GM12878 (cell line): ENCODE measurements at places on chromosomes 11 and 22. TPM values are rescaled to one million over a fixed set of nuclear protein-coding genes. Genes with fewer than 3 reads are reported as not detected.

KDM4D gene
- total RNA-seq: 1.4 and 1.5 TPM in 2 replicates

MS4A15 gene
- 0.46 and 0.56 TPM in 2 replicates for total RNA-seq

SULT4A1 gene
- not detected in 2 replicates for total RNA-seq

ZBTB16 gene
- 0.13 and 0.38 TPM in 2 replicates for total RNA-seq

NCAPD3 gene
- total RNA-seq: 54.6 and 56.6 TPM in 2 replicates

MYH9 gene
- 497 and 525 TPM in 2 replicates for total RNA-seq

DNA sequence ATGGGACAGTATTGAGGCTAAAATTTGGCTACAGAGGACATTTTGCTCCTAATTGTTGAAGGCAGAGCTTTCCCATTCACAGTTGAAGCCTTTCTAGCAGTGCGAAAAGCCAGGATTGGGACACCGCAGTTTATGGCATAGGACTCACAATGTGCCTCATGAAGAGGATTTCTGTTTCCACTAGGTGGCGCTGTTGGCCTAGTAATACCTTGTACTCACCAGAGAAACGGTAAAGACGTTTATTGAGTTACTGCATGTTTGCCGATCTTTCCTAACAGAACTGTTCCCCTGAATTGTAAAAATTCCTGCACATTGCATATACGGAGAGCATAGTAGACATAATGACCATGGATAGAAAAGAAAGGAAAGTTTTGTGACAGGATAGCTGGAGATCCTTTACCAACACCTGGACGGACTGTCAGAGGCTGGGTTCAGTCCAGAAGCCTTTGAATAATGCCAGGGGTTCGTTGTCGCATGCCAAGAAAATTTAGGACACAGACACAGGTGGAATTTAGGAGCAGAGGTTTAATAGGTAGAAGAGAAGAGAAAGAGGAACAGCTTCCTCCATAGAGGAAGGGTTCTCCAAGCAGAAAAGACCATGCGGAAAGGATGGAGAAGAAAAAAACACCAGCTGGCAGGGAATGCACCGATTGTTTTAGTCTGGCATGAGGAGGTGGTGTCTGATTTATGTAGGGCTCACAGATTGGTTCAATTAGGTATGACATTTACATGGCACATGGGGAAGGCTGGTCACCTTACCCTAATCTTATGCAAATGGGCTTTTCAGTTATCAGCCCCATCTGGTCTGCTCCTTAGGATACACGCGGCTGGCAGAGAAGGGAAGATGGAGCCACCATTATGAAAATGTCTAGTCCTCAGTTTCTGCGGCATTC, 10.8 kb upstream of the OR51D1 start:
- H3K36me3 ChIP-seq: no peaks in the 10 kb centered on the region
- no peak overlapping the region for H3K27ac ChIP-seq
- DNase-seq: no peak
- H3K4me3 ChIP-seq: no peak overlapping the region
- H3K4me1 ChIP-seq: no peaks in the 10 kb centered on the region

DNA sequence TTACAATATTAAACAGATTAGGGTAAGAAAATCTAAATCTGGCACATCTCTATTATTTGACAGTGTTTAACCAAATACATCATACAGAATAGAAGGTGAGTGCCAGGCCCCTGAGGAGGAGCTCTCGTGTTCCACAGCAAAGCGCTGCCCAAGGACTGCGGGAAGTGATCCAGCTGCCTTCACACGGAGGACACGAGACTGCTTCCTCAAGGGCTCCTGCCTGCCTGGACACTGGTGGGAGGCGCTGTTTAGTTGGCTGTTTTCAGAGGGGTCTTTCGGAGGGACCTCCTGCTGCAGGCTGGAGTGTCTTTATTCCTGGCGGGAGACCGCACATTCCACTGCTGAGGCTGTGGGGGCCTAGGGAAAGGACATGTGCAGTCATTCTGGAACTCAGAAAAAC, 71.1 kb downstream of the NCAPD3 start:
- H3K27ac ChIP-seq: no peak overlapping the region
- no peak overlapping the region for H3K4me3 ChIP-seq
- DNase-seq: no peak
- H3K36me3 ChIP-seq: peaks cover 17% of the 10 kb centered on the region

GRCh38 chr22:24315367-24315966, 44.8 kb downstream of the SPECC1L start:
- no peak overlapping the region for H3K4me3 ChIP-seq
- H3K4me1 ChIP-seq: no peaks in the 10 kb centered on the region
- H3K27me3 ChIP-seq: no peaks in the 10 kb centered on the region

- peaks cover 44% of the 10 kb centered on the region for H3K4me1 ChIP-seq
- no peak overlapping the region for H3K27ac ChIP-seq
- H3K36me3 ChIP-seq: peaks cover 11% of the 10 kb centered on the region
- H3K27me3 ChIP-seq: no peaks in the 10 kb centered on the region
- H3K4me3 ChIP-seq: no peak overlapping the region
Measured at GRCh38 chr22:23216461-23217170, 36.3 kb downstream of the BCR start.

DNA sequence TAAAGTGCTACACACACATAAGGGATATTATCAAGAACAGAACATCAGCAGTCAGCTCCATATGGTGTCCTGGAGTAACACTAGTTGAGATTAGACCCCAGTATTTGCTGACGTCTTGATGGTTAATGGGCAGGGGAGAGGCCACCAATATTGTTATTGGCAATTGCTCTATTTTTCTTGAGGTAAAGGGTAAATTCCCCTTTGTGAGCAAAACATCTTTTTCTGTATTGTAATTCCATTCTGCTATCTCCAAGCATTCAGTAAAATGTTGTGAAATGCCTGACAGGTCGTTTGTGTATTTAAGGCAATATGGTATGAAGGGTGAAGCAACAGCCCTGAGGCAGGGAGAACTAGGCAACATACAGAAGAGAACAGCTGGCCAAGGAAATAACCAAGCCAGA, 21.9 kb downstream of the PC start:
- no peak for DNase-seq
- no peaks in the 10 kb centered on the region for H3K4me1 ChIP-seq
- no peak overlapping the region for H3K27ac ChIP-seq
- H3K27me3 ChIP-seq: peaks cover 7% of the 10 kb centered on the region

DNA sequence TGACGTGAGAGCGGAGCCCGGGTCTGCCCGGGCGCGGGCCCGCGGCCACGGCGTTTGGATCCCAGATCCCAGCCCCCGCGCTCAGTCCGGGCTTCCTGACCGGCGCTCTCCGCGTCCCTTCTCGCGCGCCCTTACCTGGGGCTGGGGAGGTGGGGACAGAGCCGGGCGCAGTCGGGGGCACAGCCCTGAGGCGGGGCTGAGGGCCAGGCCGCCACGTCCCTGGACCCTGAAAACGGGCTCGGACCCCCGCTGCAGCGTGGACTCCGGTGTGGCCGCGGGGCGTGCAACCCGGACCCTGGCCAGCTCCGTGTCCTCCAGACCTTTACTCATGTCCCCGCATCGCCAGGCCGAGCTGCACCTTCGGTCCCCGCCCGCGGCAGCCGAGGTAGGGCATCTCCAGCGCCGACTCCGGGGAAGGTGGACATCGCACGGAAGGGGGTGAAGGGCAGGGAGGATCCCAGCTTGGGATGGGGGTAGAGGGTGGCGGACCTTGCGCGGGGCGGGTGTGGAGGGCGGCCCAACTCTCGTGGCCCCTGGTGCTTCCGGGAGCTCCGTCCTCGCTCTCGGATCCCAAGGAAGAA, 9.9 kb upstream of the AIFM3 start:
- no peak for DNase-seq
- H3K27ac ChIP-seq: no peak overlapping the region
- peaks cover 5% of the 10 kb centered on the region; the same call in 1 of the 2 replicates for H3K4me1 ChIP-seq
- no peaks in the 10 kb centered on the region for H3K36me3 ChIP-seq
- peak overlapping the region; percentile 75 for H3K4me3 ChIP-seq

GRCh38 chr11:114322934-114323333, 26.7 kb downstream of the NNMT start:
- no peak overlapping the region for H3K27ac ChIP-seq
- H3K4me3 ChIP-seq: no peak overlapping the region
- no peaks in the 10 kb centered on the region for H3K4me1 ChIP-seq
- peaks cover 1% of the 10 kb centered on the region for H3K27me3 ChIP-seq
- no peak for DNase-seq

- peak overlapping the region; percentile 89 for H3K27ac ChIP-seq
- no peaks in the 10 kb centered on the region for H3K27me3 ChIP-seq
- H3K4me3 ChIP-seq: 0 out of 2 replicates have a peak overlapping the region, but pooled peaks have one; percentile 22
- H3K4me1 ChIP-seq: peaks cover 15% of the 10 kb centered on the region
- DNase-seq: peak; percentile 33
Measured at GRCh38 chr22:23696326-23696851, 5.6 kb downstream of the RGL4 start.

- H3K27ac ChIP-seq: peak overlapping the region; percentile 80
- peaks cover 33% of the 10 kb centered on the region for H3K36me3 ChIP-seq
- H3K4me3 ChIP-seq: peak overlapping the region; percentile 85
- no peaks in the 10 kb centered on the region for H3K27me3 ChIP-seq
- DNase-seq: no peak
Measured at GRCh38 chr11:65121447-65121864, 478 bp downstream of the FAU start.

DNA sequence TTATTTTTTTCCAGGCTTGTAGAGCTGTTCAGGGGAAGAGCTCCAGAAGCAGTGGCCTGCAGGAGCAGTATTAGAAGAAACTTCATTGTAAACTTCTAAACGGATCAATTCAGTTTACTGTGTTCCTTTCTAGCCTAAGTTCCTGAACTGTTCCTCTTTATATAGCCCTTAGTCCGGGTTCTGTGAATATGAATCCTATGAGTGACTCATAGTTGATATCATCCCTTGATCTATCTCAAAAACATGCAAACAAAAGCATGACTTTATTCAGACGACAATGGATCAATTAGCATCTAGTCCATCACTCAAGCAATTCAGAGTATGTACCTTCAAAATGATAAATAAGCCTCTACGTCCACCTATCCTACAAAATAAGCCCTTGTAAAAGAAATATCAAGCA, at the start of gene MMP12:
Gene MMP12, minus strand, starts transcription at position 131 of the 400 bp plus-strand sequence. Its CDS starts 45 bp downstream, at position 86.
- H3K4me3 ChIP-seq: no peak within 1 kb of the TSS
- no peaks in the 10 kb centered on the region for H3K36me3 ChIP-seq
- H3K27ac ChIP-seq: no peak within 1 kb of the TSS
- DNase-seq: no peak

DNA sequence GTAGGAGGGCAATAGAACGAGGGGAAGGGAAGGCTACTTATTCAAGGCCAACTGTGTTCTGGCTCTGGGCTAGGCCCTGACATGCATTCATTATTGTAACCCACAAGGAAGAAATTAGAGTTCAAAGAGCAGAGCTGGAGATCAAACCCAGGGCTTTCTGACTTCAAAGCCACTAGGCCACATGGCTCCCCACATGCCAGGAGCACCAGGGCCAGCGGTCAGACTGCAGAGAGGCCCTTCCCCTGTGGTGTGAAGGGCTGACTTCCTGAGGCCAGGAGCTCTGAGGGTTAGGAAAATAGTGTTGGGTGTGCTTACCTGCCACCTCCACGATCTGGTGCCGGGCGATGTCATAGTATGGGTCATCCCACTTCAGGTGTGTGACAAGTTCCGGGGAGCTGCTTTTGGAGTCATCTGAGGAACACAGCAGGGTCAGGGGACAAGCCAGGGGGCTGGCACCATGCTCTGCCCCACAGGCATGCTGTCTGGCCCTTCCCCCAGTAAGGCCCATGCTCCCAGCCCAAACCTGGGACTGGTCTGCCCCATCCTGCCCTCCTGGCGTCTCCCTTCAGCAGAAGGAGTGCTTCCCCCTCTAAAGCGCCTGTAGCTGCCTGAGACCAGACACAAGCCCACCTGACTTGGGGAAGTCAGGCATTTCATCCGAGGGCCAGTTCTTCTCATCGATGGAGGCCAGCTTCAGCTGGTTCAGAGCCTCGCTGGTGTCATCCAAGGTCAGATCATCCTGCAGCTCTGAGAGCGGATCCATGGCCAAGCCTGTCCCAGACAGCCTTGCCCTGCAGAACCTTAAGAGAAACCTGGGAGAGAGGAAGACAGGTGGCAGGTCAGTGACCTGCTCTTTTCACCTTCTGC, 4.8 kb downstream of the ARHGAP1 start:
- H3K27ac ChIP-seq: no peak overlapping the region
- DNase-seq: no peak
- peaks cover 5% of the 10 kb centered on the region; the same call in 1 of the 2 replicates for H3K36me3 ChIP-seq
- no peak overlapping the region for H3K4me3 ChIP-seq
- H3K27me3 ChIP-seq: no peaks in the 10 kb centered on the region

GRCh38 chr22:30426388-30427353, 1.1 kb downstream of the MTFP1 start:
- DNase-seq: peak; percentile 64
- H3K27ac ChIP-seq: peak overlapping the region; percentile 82
- H3K4me1 ChIP-seq: peaks cover 20% of the 10 kb centered on the region
- peak overlapping the region; percentile 65 for H3K4me3 ChIP-seq

- no peak for DNase-seq
- H3K36me3 ChIP-seq: no peaks in the 10 kb centered on the region
- no peaks in the 10 kb centered on the region for H3K27me3 ChIP-seq
- no peak overlapping the region for H3K4me3 ChIP-seq
- H3K4me1 ChIP-seq: peaks cover 13% of the 10 kb centered on the region
Measured at GRCh38 chr11:119788096-119788883, 59.3 kb upstream of the NECTIN1 start.

GRCh38 chr11:18314784-18315523, 7.0 kb downstream of the HPS5 start:
- no peak for DNase-seq
- H3K36me3 ChIP-seq: peaks cover 2% of the 10 kb centered on the region; the same call in 1 of the 2 replicates
- H3K4me1 ChIP-seq: peaks cover 22% of the 10 kb centered on the region
- H3K27me3 ChIP-seq: no peaks in the 10 kb centered on the region
- H3K4me3 ChIP-seq: no peak overlapping the region

DNA sequence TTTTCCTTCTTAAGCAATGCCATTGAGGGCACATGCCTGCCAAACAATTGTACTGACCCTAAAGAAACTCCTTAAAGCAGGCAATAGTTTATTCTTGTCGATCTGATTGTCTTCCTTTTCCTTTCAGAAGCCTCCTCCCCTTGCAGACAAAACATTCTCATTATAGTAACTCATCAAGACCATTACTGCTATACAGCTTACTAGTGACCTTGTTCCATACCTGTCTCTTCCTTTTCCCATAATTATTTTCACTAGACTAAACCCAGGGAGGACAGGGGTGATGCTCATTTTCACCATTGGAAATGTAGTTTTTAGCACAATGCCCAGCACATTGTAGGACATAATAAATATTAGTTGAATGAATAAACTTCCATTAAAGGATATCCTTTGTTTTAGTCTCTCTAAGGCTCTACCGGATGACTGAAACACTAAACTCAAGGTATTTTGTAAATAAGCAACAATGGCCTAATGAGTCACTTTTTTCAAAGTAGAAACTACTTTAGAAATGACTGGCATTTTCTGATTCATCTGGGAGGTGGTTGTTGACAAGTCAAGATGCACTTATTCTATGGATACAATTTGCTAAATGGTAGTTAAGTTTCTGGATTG, 9.3 kb upstream of the MSANTD4 start:
- H3K27ac ChIP-seq: no peak overlapping the region
- no peaks in the 10 kb centered on the region for H3K4me1 ChIP-seq
- no peaks in the 10 kb centered on the region for H3K36me3 ChIP-seq
- no peak overlapping the region for H3K4me3 ChIP-seq
- H3K27me3 ChIP-seq: 0 out of 2 replicates have a peak, but pooled peaks cover 1% of the 10 kb centered on the region
